ENCODE measurements at places on chromosomes 7 and 10.
A peak's percentile ranks its signal among the peaks of the same experiment; 100 is the strongest.

- DNase-seq: no peak
Measured at GRCh38 chr7:134442441-134443220, 16.3 kb downstream of the AKR1B1 start.

DNA sequence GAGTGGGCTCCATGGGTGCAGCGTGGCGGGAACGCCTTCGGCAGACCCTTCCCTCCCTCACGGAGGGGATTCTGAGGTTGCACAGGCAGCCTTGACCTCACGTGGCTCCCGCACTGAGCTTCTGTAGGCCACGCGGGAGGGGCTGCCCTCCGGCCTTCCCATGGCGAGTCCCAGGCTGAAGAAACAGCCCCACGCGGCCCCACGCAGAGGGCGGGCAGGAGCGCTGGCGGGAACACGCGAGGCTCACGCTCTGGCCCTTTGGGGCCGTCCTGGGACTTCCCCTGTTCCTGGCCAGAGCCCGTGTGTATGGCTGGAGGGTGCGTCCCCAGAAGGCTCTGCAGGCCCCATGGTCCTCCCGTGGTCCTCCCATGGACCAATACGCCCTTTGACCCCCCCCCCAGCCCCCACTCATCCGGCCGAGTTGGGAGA, 21.7 kb upstream of the NKX6-2 start:
- DNase-seq: no peak

GRCh38 chr10:125172694-125173093, 12.3 kb upstream of the CTBP2 start:
- DNase-seq: no peak

DNA sequence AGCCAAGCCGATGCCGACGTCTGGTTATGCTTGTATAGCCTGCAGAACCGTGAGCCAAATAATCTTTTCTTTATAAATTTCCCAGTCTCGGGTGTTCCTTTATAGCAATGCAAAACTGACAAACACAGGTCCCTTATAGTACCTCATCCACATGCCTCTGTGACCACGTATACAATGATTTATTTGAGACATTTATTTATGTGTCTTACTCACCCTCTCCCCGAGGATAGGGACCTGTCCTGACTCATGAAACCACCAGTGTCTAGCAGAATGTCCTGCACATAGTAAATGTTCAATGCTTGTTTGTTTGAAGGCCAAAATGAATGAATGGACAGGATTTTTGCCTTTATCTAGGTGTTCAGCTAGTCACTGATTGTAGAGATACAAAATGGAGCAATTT, 147.9 kb upstream of the FZD8 start:
- peak; percentile 7 for DNase-seq

DNA sequence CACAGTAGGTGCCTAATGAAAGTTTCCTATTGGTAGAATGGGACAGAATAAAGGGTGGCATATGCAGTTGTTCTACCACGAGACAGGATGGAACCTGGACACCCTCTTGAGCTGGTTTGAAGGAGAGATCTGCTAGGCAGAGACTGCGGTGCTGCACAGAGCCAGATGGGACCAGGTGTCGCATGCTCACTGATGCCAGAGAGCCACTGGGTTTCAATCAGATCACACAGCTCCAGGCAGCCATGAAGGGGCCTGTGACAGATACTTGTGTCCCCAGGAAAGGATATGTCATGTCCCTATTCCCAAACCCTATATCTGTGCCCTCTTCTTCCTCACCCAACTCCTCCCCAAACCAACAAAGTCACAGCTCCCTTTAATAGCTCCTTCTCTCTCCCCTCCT, 235.7 kb downstream of the PRPF18 start:
- DNase-seq: no peak

GRCh38 chr7:112994656-112995055, 92.0 kb downstream of the GPR85 start:
- DNase-seq: peak; percentile 41

GRCh38 chr10:14949291-14949690, 4.6 kb downstream of the DCLRE1C start:
- no peak for DNase-seq

- no peak for DNase-seq
Measured at GRCh38 chr10:11823989-11824346, 812 bp downstream of the PROSER2 start.
